ENCODE measurements at places on chromosomes 6 and 20.

DNA sequence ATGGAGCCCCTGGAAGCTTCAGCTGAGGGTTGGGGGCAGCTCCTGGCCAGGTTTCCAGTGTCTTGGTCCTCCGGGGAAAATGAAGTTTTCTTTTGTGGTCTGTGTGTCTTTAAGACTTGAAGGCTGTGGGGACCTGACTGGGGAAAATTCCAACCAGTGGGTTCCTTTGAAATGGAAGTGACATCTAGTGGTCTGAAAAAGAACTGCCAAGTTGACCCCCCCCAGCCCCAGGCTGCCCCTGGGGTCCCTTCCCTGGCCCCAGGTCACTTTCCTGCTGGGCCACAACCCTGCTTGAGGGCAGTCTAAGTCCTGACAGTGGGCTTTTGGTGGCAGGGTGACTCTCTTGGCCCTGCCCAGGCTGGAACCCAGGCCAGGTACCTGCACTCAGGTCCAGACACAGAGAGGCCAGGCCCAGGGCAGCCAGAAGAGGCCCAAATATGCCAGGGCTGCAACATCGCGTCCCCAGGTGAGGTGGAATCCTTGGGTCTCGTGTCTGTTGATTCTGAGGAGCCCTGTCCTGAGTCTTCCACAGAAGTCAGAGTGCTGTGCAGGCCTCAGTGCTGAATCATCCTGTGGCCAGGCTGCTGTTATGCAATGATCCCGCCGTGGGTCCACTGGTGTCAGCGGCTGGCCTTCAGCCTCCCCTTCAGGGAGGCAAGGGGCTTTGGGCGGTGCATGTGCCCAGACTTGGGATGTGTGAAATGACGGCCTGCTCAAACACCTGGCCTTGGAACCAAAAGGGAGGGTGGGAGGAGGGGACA is 68.4 kb downstream of the VEGFA start:
- DNase-seq, result no peak

DNA sequence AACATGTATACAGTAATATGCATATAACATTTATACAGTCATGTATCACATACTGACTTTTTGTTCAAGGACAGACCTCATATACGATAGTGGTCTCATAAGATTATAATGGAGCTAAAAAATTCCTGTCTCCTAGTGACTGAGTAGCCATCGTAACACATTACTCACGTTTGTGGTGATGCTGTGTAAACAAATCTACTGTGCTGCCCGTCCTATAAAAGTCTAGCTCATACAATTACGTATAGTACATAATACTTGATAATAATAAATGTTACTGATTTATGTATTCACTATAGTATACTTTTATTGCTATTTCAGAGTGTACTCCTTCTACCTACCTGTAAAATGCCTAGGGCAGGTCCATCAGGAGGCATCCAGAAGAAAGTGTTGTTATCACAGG is 17.4 kb downstream of the SERAC1 start:
- no peak for DNase-seq

- peak; percentile 35 for DNase-seq
These were observed 15.4 kb downstream of the PNPLA1 start for GRCh38 chr6:36285187-36285671.

DNA sequence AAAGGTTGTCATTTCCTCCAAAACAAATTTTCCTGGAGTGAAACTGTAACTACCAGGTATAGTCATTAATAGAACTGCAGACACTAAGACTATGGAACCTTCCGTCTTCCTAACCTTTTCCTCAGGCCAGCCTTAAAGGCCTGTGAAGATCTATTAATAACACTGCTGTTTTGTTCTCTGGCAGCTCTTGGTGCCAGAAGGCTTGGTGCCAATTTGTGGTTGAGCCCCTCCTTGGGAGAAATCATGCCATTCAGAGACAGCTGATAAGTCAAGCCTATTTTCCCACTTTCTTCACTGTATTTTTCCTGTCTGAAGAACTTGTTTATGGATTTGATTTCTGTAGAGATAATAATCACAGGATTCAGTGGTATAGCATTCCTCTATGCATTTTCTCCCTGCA is 64.8 kb downstream of the HCRTR2 start:
- no peak for DNase-seq

DNA sequence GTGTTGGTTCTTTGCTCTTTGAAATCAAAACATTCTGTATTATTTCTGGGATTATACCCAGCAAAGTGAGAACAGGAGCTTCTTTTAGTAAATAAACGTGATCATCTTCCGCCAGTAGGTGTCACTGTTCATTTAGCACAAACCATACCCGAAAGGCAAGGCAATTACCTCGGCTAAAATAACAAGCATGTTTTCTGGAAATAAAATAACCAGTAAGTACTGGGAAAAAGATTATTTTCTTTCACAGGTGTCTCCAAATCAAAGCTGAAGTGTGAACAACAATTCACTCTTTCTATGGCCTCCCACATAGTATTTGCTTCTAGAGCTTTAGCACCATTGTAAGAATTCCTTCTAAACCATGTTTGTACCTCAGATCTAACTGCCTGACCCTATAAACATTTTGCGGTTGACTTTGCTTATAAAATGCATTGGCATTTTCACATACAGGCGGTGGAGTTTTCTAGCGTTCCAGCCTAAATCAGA is 144.6 kb upstream of the AGPAT4 start:
- peak; percentile 48 for DNase-seq

Measured in iPS DF 6.9 (cell line).